Stimulated activated CD8-positive, alpha-beta memory T cell treated with anti-CD3 and anti-CD28 coated beads, Interleukin-4, amount 100 ng/mL, for 1 hour (primary cell): ENCODE measurements at places on chromosomes 5 and 9.
A peak's percentile ranks its signal among the peaks of the same experiment; 100 is the strongest.

DNA sequence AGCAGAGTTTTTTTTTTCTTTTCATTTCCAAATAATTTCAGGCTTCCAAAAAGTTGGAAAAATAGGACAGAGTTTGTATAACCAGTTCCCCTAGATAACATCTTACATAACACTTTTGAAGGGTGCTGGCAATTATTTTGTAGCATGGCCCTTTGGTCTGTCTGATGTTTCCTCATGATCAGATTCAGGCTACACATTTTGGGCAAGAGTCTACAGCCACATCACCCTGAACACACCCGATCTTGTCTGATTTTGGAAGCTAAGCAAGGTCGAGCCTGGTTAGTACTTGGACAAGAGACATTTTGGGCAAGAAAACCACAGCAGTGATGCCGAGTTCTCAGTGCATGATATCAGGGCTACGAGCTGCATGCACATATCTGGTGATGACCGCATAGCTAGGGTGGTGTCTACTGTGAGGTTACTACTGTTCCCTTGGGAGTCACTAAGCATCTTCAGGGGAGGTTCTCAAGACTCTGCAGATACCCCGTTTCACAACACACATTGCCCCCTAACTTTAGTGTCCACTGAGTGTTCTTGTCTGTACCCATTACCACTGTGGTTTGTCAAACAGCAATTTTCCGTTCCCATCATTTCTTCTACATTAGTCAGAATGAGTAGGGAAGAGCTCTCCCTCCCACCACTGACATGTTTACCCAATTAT, 86.2 kb downstream of the TTC39B start:
- no peak for DNase-seq

DNA sequence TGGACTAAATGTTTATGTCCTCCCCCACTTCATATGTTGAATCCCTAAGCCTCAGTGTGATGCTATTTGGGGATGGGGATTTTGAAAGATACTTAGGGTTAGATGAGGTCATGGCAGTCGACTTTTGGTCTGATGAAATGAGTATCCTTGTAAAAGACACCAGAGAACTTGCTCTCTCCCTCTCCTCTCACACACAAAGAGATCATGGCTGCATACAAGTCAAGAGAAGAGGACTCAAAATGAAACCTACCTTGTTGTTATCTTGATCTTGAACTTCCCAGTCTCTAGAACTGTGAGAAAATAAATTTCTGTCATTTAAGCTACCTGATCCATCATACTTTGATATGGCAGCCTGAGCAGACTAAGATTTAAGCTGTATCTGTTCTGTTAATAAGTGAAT, 144.0 kb upstream of the HAPLN1 start:
- DNase-seq = no peak

DNA sequence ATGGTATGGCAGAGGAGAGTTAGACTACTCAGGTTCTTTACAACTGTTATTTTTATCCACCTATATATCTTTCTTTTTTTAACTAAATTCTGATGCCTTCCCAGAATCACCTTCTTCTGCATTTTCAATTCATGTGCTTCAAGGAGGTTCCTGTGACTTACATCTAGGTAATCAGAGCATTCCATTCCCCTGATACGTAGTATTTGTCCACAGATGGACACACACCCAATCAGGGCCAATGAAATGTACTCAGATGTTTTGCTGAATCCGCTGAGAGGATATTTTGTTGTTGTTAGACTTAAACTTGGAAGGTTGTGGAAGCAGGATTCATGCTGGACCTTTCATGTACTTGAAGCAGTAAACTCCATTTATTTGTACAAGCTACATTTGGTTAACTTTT, 159.4 kb upstream of the FER start:
- no peak for DNase-seq

DNA sequence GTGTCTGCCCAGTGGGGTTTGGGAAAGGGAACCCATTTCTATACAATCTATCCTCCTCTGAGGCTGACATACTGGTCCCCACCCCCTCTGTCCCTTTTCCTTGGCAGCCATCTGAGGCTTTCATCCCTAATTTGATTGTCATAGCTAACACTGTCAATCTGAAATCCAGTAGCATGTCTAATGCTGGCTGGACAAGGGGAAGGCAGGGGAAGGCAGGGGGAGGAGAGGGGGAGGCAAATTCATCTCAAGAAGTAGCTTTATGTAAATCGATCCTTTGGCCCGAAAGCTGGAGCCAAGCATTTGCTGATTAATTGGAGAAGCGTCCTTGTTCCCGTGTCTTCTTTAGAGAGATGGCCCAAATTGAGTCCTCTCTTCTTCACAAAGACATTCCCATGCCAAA, 314.1 kb upstream of the PANK3 start:
- no peak for DNase-seq

DNA sequence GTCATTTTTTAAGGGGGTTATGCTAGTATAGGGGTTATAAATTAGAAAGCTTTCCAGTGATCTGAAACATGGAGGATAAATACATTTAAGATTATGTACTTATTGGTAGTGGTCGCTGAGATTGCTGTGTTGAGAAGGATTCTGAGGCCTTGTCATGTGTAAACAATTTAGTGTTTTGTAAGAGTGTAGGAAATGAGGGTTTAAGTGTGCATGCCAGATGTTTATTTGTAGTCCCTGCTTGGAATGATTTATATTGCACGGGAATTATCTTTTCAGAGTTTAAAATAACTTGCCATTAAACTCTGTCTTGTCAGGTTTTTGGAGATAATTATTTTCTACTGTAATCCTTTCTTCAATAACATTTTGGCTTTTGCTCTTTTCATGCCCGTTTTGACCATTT, 19.4 kb downstream of the ZNF618 start:
- no peak for DNase-seq

- no peak for DNase-seq
These were observed 40.4 kb downstream of the LMBRD2 start for GRCh38 chr5:36111238-36111637.

GRCh38 chr9:68949271-68950000, 64.5 kb downstream of the PRKACG start:
- no peak for DNase-seq

- DNase-seq = peak; percentile 66
These were observed 4.1 kb upstream of the AMBP start for GRCh38 chr9:114082017-114082762.

DNA sequence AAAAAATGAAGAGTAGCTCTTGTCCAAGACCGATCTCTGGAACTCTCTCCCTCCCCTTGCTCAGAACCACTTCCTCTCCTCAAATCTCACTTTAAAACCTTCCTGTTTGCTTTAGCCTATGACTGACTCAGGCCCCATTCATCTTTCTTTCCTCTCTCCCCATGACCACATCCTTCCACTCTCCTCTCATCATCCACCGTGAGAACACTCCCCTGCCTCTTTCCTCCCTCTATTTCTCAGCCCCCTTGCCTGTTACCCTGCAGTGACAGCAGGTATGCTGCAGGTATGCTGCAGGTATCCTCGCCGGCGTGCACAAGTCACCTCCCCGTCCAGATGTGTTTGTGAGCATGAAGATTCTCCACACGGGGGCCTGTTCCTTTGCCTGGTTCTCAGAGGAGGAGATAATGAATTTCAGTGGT, 505.3 kb downstream of the CCDC171 start:
- DNase-seq = no peak

GRCh38 chr5:154967421-154968024, 26.6 kb downstream of the MRPL22 start:
- no peak for DNase-seq

DNA sequence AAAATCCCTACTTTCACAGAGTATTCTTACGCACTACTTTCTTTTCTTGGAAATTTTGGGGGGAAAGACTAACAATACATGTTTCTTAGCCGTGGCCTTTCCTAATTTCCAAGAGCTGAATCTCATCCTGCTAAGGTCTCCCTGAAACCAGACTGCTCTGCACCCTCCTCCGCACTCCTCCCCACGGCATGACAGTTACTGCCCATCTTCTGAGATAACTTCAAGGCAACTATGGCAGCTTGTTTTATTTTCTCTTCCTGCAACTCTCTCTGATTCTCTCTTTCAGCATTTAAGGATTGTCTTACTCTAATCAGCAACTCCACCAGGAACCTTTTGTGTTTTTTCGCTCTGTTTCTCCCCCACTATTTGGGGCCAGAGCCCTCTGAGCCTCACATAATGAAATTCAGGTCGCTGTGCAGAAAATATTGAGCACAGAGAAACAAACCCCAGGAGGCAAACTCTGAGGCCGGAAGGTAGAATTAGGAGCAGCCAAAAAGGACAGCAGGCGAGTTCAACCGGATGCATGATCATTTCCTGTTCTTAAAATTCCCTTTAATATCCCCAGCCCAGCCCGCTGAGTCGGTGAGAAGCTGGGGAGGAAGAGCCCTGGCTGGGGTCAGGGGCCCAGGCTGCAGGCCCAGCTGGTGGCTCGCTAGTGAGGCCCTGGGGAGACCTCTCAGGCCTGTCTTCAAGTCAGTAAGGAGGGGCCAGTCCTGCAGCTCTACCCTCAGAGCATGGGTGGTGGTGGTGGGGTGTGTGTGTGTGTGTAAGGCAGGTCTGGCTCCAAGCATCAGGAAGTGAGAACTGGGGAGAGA, 213.6 kb upstream of the S1PR3 start:
- no peak for DNase-seq

- no peak for DNase-seq
These were observed 61.3 kb downstream of the SECISBP2 start for GRCh38 chr9:89379508-89380115.

- DNase-seq = no peak
These were observed 1.5 kb downstream of the NEK6 start for GRCh38 chr9:124259158-124259808.
